ENCODE measurements at places on chromosomes 7 and 10.

GRCh38 chr10:75754096-75754831, 322.8 kb downstream of the LRMDA start:
- no peak for DNase-seq

- no peak for DNase-seq
Measured at GRCh38 chr7:157944734-157945291, 608.0 kb downstream of the DNAJB6 start.

- DNase-seq = no peak
Measured at GRCh38 chr7:14258861-14259260, 269.4 kb upstream of the ETV1 start.

- DNase-seq = no peak
Measured at GRCh38 chr7:497346-497745, 22.3 kb downstream of the PDGFA start.

DNA sequence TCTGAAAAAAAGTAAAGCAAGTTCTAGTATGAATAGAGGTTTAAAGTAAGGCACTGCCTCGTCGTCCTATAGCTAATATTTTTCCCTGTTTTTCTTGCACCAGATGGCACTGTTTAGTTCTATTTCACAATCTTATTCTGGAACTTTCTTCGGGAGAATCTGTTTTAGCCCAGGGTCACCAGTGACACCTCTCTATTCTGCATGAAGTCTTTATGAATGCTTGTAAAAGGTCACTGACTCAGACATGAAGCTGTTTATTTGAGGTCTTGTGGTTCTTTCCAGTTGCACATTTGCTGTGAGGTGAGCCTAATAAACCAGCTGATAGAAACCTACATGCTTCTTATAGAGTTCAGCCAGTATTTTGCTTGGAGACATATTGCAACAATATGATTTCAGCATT, 444.3 kb downstream of the AUTS2 start:
- no peak for DNase-seq

DNA sequence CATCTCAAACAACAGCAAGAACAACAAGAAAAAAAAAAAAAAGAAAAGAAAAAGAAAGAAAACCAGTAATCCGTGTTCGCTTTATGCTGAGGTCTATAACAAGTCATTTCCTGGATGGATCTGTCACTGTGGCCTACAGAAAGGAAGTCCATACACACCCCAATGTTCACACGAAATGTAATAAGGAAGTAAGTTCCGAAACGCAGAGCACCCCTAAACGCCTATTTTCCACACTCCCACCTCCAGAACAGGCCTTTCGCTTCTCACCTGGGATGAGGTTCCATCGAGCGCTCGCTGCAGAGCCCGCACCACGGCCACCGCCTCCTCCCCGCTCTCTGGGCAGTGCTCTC, 735 bp downstream of the ZNF394 start:
- DNase-seq = no peak

DNA sequence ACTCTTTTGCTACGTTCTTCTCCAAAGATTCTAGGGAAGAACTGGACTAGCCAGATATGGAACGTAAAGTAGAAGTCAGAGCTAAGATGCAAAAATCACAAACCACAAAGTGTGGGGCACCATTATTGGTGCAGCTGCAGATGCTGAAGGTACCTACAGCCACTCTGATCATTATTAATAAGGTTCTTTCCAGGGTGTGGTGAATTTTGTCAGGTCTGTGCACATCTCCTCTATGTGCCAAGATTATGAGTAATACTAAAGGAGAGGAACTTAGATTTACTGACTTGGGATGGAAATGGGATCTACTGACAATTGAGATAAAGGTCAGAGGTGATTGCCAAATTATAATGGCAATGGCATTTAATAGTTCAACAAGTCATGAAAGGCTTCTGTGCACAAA, 148.2 kb downstream of the RAPGEF5 start:
- DNase-seq = no peak

DNA sequence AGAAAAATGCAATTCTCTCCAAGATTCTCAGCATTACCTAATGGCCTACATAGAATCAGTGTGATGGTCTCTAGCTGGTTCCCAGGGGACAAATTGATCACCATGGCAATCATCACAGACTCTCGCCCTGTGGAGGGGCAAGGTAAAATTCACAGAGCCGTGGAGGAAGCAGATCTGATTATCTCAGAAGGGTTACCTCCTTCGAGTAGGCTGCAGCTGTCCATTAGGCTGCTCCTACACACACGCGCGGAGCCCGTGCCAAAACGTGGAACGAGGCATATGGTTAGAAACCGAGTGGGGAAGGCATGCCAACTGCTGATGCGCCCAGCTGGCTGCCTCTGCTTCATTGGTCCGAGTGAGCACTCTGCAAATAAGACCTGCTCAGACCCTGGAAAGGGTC, 52.8 kb upstream of the PTER start:
- DNase-seq = no peak

DNA sequence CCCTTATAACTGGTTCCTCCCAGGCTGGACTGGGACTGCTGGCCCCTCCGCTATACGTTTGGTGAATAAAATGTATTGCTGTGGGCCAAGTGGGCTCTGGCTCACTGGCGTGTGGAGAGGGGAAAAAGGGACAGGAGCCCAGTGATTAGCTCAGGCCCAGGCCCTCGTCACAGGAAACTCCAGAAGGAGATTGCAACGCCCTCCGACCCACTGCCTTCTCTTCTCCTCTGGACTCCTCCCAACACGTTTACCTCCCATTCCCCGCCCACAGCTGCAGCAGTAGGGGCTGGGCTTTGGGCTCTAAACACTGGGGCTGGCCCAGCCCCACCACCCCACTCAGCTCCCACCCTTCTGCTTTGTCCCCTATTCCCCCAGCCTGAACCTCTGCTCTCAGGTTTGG, 173.9 kb downstream of the NEURL1 start:
- no peak for DNase-seq

- DNase-seq = no peak
Measured at GRCh38 chr10:34489973-34490745, 324.9 kb downstream of the PARD3 start.

- no peak for DNase-seq
Measured at GRCh38 chr10:32318476-32318896, 28.5 kb downstream of the EPC1 start.

- DNase-seq = no peak
Measured at GRCh38 chr10:132057191-132057681, 8.5 kb upstream of the JAKMIP3 start.

GRCh38 chr7:133518718-133519117, 265.8 kb downstream of the EXOC4 start:
- DNase-seq = no peak

- no peak for DNase-seq
Measured at GRCh38 chr7:14762561-14762960, 140.0 kb downstream of the DGKB start.

- DNase-seq = no peak
Measured at GRCh38 chr10:60537697-60538096, 148.0 kb upstream of the ANK3 start.

- no peak for DNase-seq
Measured at GRCh38 chr10:125060026-125060425, 100.3 kb downstream of the CTBP2 start.

DNA sequence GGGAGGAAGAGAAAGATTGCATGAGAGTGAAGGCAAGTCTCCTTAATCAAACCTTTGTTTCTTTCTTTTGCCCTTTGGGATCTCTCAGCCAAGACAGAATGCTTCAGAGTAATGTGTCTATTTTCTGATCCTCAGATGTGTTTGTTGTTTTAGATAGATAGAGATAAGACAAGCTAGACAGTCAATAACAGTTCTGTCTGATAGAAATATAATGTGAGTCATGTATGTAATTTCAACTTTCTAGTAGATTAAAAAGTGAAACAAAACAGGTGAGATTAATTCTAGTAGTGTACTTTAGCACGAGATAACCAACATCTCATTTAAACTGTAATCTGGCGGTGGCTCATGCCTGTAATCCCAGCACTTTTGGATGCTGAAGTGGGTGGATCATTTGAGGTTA, 159.2 kb downstream of the GATA3 start:
- no peak for DNase-seq

- no peak for DNase-seq
Measured at GRCh38 chr7:49822856-49823255, 49.4 kb downstream of the VWC2 start.

DNA sequence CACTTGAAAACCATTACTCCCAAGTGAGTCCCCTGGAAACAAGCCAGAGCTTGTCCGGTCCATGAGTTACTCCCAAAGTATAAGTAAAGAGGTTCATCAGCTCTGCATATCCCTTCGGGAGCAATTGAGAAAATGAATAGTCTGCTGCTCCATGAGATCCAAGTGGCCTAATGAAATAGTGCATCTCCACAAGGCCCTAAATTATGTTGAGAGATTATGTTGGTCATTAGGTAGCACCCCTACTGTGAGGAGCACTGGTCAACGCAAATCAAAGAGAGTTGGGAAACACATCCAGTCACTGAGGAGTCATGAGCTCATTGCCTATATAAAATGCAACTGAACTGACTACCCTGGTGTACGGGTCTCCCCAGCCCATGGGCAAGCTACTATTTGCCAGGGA, 205.5 kb upstream of the AOAH start:
- DNase-seq = no peak

DNA sequence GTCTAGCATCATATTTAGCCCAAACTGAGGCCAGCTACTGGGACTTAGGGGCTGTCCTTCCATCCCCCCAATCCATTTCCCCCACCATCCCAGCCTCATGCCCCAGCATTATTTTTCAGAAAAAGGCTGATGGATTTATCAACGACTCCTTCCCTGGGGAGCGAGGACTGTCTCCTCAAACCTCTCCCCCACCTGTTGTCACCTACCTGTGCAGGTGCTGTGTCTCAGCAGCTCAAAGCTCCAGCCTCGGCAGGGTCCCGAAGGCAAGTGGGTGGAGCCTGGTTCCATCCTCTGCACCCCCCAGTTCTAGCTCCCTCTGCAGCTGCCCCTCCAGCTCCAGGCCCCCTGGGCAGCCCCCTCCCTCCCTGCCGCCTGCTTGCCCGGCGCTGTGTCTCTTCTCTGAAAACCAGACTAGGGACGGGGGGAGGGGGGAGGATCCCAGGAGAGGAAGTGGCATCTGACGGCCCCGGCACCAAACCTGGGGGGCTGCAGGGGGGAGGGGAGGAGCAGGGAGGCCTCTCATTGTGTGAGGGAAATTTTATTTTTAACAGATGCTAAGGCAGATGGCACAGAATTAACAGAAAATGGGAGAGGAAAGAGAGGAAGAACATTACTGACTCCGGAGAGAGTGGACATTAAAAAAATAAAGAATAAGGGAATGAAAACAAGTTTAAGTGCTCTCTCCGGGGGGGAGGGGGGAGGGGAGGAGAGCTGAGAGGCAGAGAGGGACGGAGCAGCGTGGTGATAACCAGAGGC, 61.7 kb upstream of the PAX2 start:
- DNase-seq = no peak

DNA sequence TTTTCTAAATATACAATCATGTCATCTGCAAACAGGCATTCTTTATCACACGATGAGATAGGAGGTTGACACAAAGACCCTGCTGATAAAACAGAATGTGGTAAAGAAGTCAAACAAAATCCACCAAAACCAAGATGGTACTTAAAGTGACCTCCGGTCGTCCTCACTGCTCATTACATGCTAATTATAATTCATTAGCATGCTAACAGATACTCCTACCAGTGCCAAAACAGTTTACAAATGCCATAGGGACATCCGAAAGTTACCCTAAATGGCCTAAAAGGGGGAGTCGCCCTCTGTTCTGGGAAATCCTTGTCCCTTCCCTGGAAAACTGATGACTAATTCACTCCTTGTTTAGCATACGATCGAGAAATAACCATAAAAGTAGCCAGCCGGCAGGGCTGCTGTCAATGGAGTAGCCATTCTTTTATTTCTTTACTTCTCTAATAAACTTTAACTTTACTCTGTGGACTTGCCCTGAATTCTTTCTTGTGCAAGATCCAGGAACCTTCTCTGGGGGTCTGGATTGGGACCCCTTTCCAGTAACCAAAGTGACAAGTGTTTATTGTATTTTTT, 126.6 kb downstream of the CCDC71L start:
- DNase-seq = no peak

DNA sequence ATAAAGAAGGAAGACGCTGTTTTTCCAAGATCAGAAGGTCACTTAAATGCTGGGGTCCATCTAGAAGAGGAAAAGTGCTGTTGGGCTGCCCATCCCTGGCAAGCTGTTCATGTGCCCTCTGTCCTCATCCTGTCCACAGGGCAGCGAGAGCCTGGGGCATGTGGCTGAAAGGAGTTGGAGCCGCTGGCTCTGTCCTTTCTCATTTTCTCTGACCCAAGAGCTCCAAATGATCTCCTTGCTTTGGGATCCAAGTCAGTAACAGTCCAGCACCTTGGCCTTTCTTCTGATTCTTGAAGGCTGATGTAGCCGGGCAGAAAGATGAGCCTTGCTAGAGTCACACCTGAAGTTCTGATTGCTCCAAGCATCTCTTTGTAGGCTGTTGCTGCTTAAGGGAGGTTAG, 44.4 kb downstream of the SPDYE5 start:
- DNase-seq = no peak

GRCh38 chr10:93435621-93436397, 46.3 kb downstream of the MYOF start:
- DNase-seq = no peak

GRCh38 chr10:97723001-97723400, 9.5 kb downstream of the MARVELD1 start:
- no peak for DNase-seq

- DNase-seq = no peak
Measured at GRCh38 chr7:123131140-123131539, 68.6 kb downstream of the SLC13A1 start.

GRCh38 chr7:13327669-13328068, 640.2 kb downstream of the ARL4A start:
- DNase-seq = no peak

GRCh38 chr10:58820861-58821751, 308.4 kb downstream of the BICC1 start:
- DNase-seq = no peak

- no peak for DNase-seq
Measured at GRCh38 chr7:30894866-30895605, 16.6 kb upstream of the AQP1 start.

GRCh38 chr7:12370249-12370648, 33.4 kb downstream of the VWDE start:
- no peak for DNase-seq

DNA sequence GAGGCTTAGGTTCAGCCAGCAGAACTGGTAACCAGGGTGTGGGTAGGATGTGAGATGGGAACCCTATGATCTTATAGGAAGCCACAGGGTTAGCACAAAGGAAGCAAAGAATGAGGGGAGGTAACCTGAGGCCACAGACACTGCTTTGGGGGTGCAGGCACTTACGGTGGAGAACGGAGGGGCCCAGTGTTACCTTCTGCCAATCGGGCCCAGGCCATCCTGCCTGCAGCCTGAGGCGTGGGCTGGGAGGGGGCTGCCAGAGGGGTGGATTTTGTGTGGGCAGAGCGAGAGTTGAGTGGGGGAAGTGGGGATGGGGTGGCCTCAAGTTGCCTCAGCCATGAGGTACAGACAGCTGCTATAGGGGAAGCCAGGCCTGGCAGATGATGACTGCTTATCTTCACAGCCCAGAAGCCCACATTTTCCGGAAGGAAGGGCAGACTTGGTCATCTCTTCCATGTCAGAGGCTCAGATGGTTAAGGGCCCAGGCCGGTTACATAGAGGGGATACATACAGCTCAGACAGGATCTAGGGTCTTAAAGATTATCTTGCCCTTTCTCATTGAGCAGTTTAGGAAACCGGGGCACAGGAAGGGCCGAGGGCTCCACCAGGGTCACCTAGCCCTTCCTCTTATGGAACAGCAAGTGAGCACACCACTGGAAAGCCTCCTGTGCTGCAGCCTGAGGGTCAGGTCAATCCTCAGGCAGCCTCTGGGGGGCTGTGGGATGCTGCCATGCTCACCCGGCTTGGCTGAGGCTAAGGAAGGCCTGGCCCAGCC, 24.4 kb upstream of the VSIR start:
- DNase-seq = no peak

GRCh38 chr10:71212318-71213126, at the start of gene UNC5B:
Gene UNC5B, plus strand, starts transcription at chr10:71212570. Its CDS starts 416 bp downstream, at chr10:71212986.
- DNase-seq = peak; percentile 22

- DNase-seq = no peak
Measured at GRCh38 chr10:91000985-91001384, 80.1 kb upstream of the ANKRD1 start.
